Stimulated activated CD4-positive, alpha-beta T cell treated with anti-CD3 and anti-CD28 coated beads, Interleukin-15, amount 100 ng/mL, for 24 hours (primary cell): ENCODE measurements at places on chromosomes 11 and 22.

DNA sequence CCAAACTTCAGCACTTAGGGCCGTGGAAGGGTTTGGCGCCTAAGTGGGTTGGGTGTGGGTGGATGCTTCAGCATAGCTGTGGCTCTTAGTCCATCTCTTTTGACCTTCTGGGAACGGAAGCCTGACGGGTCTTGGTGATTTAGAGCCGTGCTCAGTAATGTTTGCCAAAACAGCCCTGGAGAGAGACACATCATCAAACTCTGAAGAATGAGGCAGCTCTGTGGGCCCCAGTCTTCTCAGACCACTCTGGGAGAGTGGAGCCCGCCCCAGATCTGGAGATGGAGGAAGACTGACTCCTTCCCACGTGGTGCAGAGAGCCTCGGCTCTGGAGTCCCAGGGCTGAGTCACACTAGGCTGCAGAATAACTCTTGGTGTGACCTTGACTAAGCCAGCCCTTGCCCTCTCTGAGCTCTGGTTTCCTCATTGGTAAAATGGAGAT is 168.9 kb downstream of the C11orf91 start:
- DNase-seq: no peak

- no peak for DNase-seq
Measured at GRCh38 chr22:48667289-48667688, 1160.4 kb downstream of the BRD1 start.

GRCh38 chr11:71182791-71183677 is 69.3 kb downstream of the SHANK2 start:
- no peak for DNase-seq

GRCh38 chr11:116742104-116742503 is 30.7 kb downstream of the BUD13 start:
- peak; percentile 19 for DNase-seq

DNA sequence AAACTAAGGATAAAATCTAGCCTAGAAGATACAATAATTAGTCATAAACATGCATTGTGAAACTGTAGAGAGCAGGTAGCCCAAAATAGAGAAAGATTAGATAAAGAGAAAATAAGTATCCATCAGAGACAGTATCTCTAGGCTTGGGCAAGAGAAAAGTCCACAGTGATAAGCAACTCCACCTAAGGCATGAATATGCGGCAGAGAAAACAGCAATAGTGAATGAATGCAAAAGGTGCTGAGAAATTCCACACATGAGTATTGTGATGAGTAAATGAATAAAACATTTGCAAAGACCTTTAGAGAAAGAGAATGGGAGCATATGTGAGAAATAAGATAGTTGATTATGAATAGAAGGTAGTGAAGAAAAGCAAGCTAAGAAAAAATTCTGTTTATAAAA is 8.7 kb downstream of the MS4A2 start:
- DNase-seq: no peak

- no peak for DNase-seq
Measured at GRCh38 chr11:122864386-122865115, 18.0 kb upstream of the JHY start.

GRCh38 chr22:41358927-41359326 is 22.8 kb upstream of the TEF start:
- no peak for DNase-seq

- no peak for DNase-seq
Measured at GRCh38 chr11:64120951-64121569, 44.9 kb downstream of the MACROD1 start.

- no peak for DNase-seq
Measured at GRCh38 chr11:86795949-86796348, 4.4 kb upstream of the PRSS23 start.

DNA sequence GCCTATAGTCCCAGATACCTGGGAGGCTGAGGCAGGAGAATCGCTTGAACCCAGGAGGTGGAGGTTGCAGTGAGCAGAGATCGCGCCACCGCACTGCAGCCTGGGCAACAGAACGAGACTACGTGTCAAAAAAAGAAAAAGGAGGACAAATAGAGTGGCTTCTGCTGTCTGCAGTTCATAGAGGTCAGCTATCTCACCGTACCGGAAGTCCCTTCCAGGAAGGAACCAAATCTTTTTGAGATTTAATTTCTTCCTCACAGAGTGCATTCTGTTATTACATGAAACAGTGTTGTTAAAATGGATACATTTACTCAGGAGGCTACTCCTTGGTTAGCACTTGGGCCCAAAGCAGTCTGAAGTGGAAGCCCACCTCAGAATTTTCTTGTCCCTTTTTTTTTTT is 33.4 kb downstream of the FAM118A start:
- DNase-seq: no peak

DNA sequence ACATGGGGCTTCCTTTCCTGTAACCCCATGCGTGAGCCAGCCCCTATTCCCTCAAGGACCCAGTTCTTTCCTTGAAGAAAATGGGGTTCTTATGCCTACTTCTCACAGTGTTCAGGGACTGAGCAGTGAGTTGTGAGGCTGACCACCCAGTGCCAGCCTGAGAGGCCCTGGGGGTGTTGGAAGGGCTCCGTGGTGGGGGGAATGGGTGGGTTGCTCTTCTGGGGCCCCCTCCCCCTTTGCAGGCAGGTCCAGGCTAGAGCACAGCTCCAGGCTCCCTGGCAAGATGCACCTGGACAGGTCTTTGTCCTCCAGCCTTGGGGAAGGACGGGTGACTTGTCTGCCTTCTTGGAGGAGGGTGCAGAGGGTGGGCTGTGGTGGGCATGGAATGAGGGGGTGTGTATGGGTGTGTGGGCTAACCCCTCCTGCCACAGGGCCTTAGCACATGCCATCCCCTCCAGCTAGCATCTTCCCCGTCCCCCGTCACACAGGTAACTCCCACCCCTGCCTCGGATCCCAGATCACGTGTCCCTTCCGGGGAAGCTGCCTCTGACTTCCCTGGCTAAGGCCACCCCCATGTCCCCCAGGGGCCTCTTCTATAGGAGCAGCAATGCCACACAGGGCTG is 64.6 kb downstream of the MYEOV start:
- no peak for DNase-seq

DNA sequence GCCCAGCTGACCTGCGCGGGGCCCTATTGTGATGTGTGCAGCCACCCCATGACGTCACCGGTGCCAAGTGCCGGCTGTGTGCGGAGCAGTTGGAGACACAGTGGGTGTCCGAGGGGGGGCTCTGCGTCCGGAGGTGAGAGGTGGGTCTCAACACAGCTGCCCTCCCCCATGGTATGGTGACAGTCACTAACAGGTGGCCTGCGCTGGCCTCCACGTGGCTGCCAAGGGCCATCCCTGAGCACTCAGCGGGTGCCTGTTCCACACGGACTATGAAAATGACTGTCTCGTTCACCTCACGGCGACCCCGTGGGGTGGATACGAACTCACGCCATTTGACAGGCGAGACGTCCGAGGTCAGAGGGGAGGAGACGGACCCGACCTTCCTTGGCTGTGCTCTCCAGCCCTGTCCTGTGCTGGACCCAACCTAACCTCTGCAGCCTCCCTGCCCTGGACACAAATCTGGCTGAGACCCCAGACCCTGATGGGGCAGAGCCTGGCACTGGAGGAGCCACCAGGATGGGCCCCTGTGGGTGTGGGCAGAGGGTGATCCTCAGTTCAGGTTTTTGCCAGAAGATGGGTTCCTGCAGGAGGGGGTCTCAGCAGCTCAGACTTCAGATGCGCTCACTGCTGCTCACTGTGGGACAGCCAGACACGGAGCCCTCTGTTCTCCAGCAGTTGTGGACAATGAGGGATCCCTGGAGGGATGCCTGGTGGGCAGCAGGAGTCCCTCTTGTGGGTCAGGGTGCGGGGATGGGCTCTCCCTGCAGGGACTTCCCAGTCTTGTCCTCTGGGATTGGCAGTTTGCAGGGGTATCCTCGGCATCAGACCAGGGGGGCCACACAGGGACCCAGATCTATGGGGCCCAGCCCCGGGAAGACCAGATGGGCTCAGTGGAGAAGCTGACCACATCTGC is 6.3 kb downstream of the HRAS start:
- DNase-seq: no peak

- DNase-seq: peak; percentile 21
Measured at GRCh38 chr11:66044757-66045156, 4.2 kb downstream of the GAL3ST3 start.

DNA sequence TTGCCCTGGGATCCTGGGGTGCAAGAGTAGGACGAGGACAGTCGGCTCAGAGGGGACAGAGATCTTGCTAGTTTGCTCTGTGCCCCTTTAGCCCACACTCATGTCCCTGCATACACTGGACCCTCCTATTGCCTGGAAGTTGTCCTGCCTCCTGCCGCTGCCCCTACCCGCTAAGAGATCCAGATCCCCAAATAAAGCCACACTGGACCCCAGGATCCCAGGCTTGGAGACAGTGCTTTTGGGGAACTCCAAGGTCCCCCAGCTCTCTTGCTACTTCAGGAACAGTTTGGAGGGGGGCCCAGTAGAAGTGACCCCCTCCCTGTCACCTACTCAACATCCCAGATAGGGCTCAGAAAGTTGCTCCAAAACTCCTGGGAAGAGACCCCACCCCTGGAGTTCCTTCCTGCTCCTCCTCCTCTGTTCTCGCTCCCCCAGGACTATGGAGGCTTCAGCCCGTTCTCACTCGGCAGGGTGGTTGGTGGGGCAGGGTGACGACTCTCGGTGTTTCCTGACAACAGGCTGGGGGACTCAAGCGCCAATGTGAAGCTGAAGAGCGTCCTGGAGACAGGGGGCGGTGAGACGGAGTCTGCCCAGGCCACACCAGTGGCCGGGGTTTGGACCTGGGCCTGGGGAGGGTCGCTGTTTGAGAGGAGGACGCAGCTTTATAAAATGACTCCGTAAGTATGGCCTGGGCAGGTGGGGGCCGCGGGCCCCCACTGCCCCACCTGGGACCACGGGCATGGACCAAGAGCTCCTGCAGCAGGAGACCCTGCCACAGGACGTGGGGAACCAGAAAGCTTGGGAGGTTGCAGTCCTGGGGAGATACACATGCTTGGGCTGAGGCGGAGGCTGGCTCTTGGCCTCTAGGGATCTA is 19.2 kb upstream of the TUB start:
- no peak for DNase-seq

- no peak for DNase-seq
Measured at GRCh38 chr22:49139492-49140151, 688.1 kb downstream of the BRD1 start.

GRCh38 chr22:36577019-36577418 is 48.1 kb upstream of the EIF3D start:
- no peak for DNase-seq

- no peak for DNase-seq
Measured at GRCh38 chr11:48193876-48194275, 22.7 kb upstream of the OR4B1 start.

DNA sequence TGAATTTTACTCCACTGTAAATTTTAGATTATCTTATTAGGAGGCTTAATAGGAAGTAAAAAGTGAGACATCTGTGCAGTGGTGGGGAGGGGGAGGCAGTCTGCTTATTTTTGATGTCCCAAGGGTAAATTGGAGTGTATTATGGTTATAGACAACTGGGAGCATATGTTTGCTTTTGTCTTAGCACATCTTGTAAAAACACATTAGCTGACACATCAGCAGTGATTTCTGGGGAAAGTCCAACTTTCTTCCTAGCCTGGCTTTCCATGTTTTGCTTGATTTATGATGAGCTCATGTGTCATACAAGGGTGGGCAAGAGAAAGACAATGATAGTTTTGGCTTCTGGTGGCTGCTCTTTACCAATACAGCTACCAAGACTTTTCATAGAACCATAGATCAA is 4.0 kb downstream of the ANO3 start:
- no peak for DNase-seq

GRCh38 chr22:50209893-50210292 is 9.1 kb downstream of the SELENOO start:
- peak; percentile 79 for DNase-seq
